Renal pelvis (tissue), 12 donors: ENCODE measurements at places on chromosomes 5 and 9. TPM values are rescaled to one million over a fixed set of nuclear protein-coding genes. Genes with fewer than 3 reads are reported as not detected.

NUDT12 gene
- 23.6 TPM for polyA plus RNA-seq

DNA sequence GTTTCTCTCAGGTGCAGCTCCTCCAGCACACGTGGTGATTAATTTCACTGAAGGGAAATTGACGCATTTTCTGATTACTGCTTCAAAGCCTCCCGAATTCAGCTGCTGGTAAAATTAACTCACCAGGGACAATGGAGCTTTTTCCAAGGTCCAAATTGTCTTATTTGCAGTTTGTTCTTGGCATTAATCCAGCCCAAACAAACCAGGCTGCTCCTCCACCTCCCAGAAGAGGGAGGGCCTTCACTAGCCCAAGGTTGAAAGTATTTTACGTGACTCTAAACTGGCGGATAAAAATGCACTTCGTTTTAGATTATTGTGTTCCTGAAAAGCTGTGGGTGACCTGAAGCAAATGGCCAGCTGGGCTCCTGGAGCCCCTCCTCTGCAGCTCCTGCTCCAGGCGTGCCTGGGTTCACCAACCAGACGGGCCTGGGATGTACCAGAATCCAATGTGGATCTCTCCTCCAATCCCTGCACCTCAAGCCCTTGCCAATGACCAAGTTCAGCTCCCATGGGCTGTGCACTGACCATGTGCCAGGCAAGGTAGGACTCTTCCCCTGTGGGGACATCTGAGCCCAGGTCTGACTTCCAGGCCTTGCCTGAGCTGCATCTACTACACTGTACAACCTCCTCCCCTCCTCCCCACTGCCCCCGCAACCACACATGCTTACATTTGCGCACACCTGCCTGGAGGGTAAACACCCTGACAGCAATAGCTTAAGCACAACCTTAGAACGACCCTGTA, 193.4 kb downstream of the CDK5RAP2 start:
- DNase-seq, result no peak

GMCL2 gene
- not detected for polyA plus RNA-seq

GRCh38 chr5:143416411-143416810, 12.9 kb upstream of the NR3C1 start:
- no peak for DNase-seq

ANKRA2 gene
- polyA plus RNA-seq, result 54.4 TPM

DNA sequence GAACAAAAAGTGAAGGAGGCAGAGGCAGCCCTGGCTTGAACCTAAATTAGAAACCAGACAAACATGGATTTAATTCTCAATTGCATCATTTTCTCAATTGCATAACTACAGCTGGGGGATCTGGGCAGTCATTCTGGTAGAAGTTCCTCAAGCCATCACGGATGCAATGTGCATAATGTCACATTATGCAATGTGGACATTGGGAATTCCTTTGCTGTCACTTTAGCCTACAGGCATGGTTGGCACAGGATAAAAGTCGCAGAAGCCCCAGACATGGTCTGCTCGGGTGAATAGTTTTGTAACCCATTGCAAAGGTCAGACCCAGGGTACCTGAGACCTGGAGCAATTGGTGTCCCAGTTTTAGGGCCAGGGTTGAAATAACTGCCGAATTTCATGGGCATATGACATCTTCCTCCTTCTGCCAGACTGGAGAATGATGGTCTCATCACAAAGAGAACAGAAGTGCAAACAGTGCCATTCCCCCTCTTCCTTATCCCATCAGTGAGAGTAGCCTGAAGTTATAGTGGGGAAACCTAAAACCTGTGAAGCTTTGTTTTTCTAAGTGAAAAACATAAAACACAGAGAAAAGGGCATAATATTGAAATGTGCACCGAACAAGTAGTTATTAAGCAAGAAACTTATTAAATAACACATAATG, 290.8 kb downstream of the MSX2 start:
- DNase-seq, result no peak

GRCh38 chr5:173457482-173457881, 129.3 kb upstream of the STC2 start:
- DNase-seq, result no peak

DNA sequence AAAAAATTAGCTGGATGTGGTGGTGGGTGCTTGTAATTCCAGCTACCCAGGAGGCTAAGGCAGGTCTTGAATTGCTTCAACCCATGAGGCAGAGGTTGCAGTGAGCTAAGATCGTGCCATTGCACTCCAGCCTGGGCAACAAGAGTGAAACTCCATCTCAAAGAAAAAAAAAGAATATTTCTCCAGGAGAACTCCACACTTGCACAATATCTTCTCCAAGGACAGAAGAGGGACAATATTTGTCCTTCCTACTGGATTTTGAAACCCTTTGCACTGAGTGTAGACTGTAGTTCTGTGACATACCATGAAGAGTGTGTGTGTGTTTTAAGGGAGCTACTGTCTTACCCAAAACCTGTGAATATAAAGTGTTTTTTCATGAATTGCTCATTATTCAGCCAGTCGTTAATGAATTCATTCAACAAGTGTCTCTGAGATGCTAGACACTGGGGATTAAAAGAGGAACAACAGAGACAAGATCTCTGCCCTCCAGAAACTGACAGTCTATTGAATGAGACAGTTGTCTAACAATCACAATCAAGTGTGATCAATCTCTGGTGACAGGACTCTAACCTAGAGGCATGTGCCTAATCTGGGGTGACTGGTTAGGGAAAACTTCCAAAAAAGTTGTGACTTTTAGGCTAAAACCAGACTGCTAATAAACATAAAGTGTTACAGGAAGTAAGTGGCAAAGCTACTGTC, 9.8 kb upstream of the UBE2D2 start:
- no peak for DNase-seq
